ENCODE measurements at places on chromosomes 12 and 14.

GRCh38 chr12:101172316-101172715, 37.7 kb downstream of the SLC5A8 start:
- DNase-seq, result peak; percentile 10

DNA sequence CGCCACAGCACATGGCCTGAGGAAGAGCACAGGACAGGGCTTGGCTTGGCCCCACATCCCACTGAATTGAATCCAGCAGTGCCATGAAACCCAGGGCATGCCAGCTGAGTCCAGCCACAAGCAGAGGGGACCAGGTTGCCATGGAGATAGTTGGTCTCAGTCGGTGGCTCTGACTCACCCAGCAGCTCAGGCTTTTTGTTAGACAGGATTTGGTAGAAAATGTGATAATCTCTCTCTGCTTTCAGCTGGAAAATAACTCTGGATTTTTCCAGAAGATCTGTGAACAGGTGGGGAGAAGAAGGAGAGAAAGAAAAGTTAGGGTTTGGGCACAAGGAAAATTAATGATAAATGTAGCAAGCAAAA, 4.8 kb downstream of the MYH7 start:
- DNase-seq, result no peak

GRCh38 chr12:42669553-42669952, 80.0 kb upstream of the PRICKLE1 start:
- DNase-seq, result no peak

- no peak for DNase-seq
Measured at GRCh38 chr14:51079085-51079484, 15.8 kb downstream of the TRIM9 start.

- no peak for DNase-seq
Measured at GRCh38 chr12:5166976-5167375, 123.3 kb downstream of the KCNA5 start.

DNA sequence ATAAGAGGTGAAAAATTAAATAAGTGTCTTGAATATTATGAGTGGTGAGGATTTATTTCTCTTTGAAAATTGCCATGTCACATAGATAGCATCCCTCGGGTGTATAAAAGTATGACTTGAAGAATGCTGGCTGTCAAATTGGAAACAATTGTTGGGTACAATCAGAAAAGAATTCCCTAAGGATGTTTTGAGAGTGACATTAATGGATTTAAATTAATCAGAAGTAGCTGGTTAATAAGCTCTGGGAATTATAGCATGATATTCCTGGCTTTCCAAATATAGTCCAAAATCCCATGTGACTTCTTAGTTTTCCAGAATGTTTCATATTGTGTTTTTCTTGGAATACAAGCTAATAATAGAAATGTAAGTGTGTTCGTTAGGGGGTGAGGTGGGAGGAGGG, 196.5 kb downstream of the ANO4 start:
- DNase-seq, result no peak

DNA sequence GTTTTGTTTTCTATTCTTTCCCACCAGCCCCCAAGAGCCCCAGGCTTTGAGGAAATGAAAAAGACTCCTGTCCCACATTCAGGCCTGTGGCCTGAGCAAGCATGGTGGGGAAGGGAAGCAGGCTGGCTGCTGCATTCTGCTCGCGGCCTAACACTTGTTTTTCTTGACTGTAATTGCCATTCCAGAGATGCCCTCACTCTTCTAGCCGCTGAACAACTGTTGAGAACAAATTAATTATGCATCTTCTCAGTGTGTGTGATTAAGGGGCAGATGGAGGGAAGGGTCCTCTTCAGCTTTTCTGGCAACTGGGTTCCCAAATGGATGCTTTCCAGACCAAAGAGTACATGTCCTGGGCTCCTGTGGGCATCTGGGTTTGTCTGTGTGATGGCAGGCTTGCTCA, 43.3 kb downstream of the ADCK1 start:
- DNase-seq, result no peak

GRCh38 chr12:34119366-34119765, 97.1 kb downstream of the ALG10 start:
- DNase-seq, result no peak

Measured in HuH-7 (cell line).